Kidney (tissue), 22 donors: ENCODE measurements at places on chromosomes 6 and 20. TPM values are rescaled to one million over a fixed set of nuclear protein-coding genes. Genes with fewer than 3 reads are reported as not detected.

Gene LGSN
- 0.19 TPM for total RNA-seq

Gene APMAP
- 90.9 TPM for total RNA-seq

GRCh38 chr20:53679597-53680309 is 86.1 kb upstream of the ZNF217 start:
- no peak for DNase-seq

DNA sequence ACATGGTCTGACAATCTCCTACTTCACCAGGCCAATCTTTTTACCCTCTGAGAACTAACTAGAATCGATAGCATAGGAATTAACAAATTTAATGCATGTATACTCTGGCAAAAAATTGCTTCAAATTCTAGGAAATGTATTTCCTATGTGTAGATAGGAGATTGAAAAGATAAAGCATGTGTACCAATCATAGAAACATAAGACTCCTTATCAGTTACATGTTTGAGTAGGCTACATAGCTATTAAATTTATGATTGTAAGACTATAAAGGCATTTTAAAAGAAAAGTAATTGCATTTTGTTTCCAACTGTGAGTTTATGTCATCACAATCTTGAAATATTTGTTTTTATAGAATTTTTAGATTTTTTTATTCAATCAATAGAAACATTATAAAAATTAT is 196.6 kb upstream of the HEY2 start:
- DNase-seq: no peak

DNA sequence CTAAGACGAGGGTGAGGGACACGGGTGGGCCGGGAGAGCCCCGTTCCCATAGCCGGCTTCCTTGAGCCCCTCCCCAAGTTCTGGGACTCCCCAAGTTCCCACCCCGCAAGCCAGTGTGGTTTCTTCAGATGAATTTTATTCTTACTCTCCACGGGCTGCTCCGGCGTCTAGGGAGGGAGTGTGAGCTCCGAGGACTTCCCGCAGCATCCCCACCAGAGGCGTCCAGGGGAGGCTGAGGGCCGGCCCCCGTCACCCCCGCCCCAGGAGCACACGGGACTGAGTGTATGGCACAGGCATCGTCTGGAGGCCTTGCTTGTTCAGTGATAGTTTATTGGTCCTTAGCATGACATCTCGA is 10.0 kb upstream of the SLC4A11 start:
- DNase-seq: no peak

DNA sequence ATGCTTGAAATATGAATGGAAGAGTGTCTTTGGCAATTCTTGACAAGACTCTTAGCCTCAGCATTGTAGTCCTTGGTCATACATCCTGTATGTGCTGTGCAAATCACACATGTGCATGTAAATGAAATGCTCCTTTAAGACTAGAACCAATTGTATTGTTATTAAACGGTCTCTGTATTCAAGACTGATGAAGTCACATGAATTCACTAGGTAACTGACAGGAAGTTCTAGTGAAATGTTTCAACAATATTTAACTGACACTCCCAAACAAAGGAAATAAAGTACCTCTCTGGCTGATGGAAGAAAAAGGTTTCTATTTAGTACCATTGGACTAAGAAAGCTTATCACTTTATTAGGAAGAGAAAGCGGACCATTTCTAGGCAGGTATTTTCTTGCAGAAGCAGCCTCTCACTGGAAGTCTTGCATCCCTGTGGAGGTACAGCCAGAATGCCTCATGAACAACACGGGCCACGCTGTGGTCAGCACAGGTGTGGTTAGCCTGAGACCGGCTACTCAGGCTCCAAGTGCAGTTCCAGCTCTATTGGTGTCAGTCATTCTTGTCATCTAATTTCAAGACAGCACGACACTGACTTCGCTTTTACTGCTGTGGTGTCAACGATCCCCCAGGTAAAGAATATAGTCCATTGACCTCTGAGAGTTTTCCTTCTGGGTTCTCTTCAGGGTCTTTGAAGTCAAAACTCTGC is 17.3 kb downstream of the PPP1R3G start:
- no peak for DNase-seq

DNA sequence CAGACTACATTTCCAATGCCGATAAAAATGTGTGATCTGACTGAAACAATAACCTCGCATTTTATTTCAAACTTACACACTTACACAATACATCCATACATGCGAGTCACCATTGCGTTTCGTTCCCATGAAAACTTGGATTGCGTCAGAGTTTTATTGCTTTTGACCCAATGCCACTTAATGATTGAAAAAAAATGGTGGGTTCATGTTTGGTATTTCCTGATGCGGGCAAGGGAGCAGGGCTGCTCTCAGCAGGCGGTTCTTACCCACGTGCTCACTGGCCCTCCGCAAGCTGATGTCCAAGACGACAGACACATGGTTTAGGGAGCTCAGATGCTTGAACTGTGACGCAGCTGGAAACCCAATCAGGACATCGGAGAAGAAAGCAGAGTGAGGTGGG is 281.0 kb upstream of the SULF2 start:
- DNase-seq: peak; percentile 23
